ENCODE measurements at places on chromosomes 2 and 18. TPM values are rescaled to one million over a fixed set of nuclear protein-coding genes. Genes with fewer than 3 reads are reported as not detected.

ABCG5 gene
- not detected for total RNA-seq

GRCh38 chr18:58088691-58089065 is 44.7 kb downstream of the NEDD4L start:
- DNase-seq = no peak

GRCh38 chr2:237178396-237178795 is 92.7 kb downstream of the COPS8 start:
- DNase-seq = no peak

GRCh38 chr2:108916796-108917421 is 72.1 kb downstream of the EDAR start:
- no peak for DNase-seq

DNA sequence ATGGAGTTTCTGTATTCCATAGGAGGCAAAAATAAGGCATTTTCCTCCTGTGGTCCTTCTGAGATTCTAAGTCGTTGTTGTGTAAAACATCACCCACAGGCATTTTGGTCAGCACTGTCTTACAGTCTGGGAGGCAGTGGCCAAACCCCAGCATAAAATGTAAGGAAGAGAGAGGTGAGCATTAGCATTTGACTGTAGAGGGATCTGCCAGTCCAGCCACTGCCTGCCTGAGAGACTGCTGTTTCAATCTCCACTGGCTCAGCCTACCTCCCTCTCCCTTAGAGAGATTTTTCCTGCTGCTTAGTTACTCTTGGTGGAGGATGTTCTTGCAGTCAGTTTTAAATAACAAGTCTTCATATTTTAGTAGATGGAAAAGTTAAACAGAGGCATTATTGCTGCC is 77.0 kb downstream of the ARHGEF33 start:
- no peak for DNase-seq

- no peak for DNase-seq
Measured at GRCh38 chr18:79383388-79384056, 12.2 kb upstream of the NFATC1 start.

Data from natural killer cell treated with Interleukin-12 subunit alpha and Interleukin-12 subunit beta and Interleukin-15 and Interleukin-18, amount 100 ng/mL, for 72 hours (primary cell).